NCI-H2081 (cell line): ENCODE measurements at places on chromosomes 6 and 20.

DNA sequence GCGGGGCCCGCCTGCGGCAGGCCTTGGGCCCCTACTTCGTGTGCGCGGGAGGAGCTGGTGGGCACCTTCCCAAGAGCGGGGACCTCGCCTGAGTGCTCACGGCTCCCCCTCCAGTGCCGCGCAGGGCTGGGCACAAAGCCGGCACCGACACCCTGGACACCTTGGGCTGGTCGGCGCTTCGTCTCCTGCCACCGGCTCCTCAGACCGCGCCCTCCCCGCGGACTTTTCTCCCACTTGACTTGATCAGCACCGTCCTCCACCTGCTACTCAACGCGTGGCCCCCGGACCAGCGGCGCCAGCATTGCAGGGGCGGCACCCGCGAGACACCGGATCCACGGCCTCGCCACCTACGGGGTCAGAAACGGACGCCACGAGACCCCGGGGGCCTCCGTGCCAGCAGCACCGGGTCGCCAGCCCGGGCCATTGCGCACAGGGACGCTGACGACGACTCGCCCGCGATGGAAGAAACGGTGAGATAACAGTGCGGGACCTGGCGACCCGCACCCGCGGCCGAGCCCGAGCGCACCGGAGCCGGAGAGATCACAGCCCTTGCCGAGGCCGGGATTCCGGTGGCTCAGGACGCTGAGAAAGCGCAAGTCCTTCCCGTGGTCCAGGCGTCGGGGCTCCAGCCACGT lies 154.2 kb downstream of the DLL1 start:
- DNase-seq = no peak

- DNase-seq = no peak
Measured at GRCh38 chr6:115133790-115134189, 791.0 kb upstream of the HS3ST5 start.

DNA sequence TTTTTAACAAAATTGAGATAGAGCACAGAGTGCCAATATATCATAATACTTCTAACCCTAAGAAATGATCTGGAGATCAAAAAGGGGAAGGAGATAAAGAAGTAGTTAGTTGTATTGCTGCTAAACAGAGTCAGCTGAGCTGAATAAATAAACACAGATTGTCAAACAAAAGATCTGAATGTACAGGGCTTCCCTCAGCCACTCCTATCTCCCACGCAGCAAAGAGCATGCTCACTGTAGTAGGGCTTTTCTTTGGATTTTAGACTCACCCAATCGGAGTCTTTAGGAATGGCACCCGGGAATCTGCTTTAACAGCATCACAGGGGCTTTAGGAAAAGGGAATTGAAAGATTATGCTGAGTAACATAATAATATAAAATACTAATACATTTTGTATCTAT lies 222.2 kb upstream of the STXBP5 start:
- DNase-seq = no peak

- no peak for DNase-seq
Measured at GRCh38 chr6:81978230-81978629, 225.7 kb upstream of the TENT5A start.

DNA sequence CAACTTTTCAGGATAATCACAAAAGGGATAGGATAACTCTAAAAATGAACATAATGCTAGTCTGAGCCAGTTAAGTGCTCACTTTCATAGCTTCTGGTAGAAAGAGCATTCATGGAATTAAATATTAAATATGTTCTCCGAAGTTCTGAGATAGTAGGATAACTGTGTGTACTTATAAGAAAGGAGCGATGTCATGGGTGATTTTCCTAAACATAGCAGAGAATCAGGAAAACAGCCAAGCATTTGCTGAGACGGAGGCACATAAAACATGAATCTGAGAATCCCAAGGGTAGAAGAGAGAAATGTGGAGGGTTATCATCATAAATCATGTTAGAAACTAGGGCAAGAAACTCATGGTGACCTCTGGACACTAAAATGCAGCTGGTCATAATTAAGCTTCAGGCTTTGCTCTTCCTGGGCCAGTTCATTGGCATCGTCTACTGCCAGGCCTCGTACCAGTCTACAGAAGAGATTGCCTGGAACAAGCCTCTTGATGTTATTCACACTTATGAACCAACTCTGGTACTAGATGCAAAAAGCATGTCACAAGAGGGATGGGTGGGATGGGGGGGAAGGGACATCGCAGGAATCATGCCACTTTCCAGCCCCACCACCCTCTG lies 436.6 kb downstream of the PRKN start:
- no peak for DNase-seq

DNA sequence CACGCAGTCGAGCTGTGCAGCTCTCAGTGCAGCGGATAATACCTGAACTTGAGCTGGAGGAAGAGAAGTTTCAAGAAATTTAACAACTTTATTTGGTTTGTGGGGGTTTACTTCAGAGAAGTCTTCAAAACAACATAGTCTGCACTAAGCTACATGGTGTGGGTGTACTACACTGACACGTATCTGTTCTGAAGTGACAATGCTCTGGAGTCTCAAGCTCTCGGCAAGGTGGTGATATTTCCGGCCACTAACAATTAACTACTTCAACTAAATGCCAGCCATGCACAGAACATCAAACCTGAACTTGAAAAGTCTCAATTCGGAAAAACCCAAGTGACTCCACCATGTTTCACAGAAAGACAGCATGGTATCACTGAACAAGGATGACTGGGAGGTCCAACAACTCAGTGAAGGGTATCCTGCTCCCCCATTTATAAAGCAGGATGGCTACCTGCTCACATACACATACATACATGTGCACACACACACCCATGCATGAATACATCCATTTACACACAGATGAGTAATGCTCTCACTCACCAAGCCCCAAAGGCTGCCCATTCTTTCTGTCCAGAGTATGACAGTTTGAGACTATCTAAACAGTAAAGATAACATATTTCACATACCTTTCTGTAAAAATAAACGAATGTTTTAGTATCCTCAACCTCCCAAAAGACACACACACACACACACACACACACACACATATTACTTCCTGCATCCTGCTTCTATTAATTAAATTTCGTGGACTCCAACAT lies 15.4 kb upstream of the ANKRD60 start:
- DNase-seq = no peak

GRCh38 chr6:165220045-165220444 lies 89.4 kb downstream of the C6orf118 start:
- no peak for DNase-seq

- peak; percentile 38 for DNase-seq
Measured at GRCh38 chr6:28865401-28866204, 58.2 kb downstream of the TRIM27 start.

DNA sequence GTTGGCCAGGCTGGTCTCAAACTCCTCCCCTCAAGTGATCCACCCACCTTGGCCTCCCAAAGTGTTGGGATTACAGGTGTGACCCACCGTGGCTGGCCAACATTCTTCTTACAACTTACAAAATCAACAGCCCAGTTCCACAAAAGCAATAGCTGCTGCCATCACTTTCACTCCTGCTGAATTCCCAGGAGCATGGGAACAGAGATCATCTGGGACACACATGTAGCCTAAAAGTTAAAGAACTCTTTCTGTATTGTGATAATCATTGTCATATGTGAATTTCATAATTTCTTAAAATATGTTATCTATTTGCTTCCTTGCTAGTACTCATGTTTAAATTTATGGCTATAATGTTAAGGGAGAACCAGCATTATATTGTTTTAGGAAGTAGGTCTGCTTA lies 51.7 kb downstream of the NCOA6 start:
- no peak for DNase-seq

DNA sequence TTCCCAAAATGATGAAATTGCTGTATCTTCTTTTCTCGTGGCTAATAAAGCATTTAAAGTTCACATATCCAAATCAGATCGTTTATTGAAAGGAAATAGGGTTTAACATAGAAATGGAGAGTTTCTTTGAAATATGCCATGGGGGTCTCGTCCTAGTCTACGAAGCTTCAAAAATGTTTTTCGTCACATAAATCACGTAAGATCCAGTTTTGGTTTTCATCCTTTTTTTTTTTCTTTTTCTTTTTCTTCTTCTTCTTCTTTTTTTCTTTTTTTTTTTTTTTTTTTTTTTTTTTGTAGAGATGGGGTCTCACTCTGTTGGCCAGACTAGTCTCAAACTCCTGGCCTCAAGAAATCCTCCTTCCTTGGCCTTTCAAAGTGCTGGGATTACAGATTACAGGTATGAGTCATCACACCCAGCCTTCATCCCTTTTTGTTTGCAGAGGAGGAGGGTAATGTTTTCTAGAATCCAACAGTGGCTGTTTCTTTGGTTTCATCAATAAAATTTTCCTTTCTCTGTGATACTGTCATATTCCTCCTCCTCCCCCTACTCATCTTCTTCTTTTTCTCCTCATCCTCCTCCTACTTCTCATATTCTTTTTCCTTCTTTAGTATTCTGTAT lies 94.7 kb upstream of the LOC128125822 start:
- DNase-seq = no peak

DNA sequence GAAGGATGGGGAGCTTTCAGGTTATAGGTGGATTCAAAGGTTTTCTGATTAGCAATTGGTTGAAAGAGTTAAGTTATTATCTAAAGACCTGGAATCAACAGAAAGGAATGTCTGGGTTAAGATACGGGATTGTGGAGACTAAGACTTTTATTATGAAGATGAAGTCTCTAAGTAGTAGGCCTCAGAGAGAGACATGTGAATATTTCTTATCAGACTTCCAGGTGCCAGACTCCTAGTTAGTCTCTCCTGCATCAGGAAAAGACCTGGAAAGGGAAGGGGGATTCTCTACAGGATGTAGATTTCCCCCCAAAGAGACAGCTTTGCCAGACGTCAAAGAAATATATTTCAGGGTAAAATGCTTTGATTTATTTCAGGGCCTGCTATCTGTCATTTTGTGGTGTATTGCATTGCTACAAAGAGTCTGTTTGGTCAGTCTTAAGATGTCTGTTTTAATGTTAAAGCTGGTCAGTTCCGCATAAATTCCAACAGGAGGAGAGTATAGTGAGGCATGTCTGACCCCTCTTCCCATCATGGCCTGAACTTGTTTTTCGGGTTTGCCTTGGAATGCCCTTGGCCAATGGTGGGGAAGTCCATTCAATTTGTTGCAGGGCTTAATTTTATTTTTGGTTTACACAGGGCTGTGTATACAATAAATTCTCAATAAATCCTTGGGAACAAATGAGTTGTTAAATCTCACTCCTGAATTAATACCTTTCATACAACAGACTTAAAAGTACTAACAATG lies 103.4 kb upstream of the RALGAPA2 start:
- no peak for DNase-seq

- DNase-seq = no peak
Measured at GRCh38 chr6:40135491-40136072, 201.3 kb upstream of the MOCS1 start.

DNA sequence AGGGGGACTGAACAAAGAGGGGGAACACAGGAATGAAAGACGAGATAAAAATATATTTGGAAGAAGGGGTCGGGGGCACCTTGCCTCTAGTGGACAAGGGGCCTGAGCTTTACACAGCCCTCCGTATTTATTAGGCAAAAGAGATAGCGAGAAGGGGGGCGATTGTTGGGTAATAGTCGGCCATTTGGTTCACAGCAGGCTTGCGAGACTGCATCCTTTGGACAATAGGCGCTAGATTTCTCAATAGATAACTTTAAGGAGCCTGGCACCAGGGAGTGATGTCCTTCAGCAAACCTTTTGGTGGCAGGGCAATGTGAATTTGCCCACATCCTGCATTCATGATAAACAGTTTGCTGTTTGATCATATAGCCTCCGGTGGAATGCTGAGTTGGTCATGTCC lies 3.0 kb upstream of the NANP start:
- DNase-seq = no peak

GRCh38 chr6:169778646-169779045 lies 27.2 kb downstream of the ERMARD start:
- no peak for DNase-seq

DNA sequence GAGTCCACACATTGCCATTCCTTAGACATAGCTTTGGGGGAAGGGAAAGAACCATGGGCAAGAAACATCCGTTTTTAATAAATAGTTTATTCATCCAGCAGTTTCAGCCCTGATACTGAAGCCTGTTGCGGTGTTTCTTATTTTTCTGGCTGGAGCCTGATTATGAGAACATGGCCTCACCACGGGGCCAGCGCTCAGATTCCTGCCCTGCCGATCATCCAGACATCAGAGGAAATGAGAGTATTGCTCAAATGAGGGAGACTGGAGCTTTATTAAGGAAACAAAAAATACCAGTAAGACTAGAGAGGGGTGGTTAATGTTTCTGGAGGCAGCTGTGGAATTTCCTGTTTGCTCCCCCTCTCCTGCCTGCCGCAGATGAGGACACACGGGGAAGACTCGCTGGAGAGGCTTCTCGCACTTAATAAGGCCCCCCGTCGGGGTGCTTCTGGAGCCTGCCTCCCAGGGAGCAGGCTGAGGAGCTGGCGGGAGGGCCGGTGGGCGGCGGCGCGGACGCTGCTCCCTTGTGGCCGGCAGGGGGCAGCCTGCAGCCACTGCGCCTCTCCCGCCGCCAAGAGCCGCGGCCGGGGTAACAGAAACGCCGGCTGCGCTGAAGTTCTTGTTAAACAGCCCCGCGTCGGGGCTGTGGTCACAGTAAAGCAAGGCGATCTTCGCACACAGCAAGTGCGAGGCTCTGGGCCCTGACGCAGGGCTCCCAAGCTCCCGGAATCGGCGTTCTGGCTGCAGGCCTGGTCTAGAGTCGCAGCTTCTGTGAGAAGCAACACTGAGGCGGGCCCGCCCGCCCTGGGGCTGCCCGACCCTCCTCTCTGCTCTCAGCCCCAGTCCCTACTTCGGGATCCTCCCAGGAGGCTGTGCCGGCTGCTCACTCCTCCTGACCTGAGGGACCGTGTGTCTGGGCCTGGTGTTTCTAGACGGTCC lies 17.5 kb downstream of the LEMD2 start:
- peak; percentile 62 for DNase-seq

DNA sequence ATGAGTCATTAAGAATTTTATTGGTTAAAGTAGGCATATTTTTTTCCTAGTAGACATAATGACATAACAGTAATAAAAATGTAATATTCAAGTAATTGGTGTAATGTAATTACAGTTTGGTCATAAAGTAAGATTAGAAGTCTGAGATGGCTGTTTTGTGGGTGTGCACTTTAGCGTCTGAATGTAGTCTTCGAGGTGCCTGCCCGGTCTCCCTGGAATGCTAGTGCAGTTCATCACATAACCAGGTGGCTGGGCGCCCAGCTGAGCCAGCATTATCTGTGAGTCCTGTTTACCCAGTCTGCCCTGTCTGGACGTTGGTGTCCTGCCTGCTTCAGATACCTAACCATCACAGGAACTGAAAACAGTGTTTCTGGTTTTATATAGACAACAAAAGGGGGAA lies 419.1 kb downstream of the CDC5L start:
- no peak for DNase-seq

GRCh38 chr20:44910690-44911262 lies 916 bp downstream of the PABPC1L start:
- DNase-seq = no peak
